Forelimb muscle (tissue), 1 donor: ENCODE measurements at places on chromosomes 4 and X. TPM values are rescaled to one million over a fixed set of nuclear protein-coding genes. Genes with fewer than 3 reads are reported as not detected.

Gene CSAG1
- polyA plus RNA-seq, result not detected

Gene AMOT
- polyA plus RNA-seq, result 22.1 TPM

Gene NXF2B
- polyA plus RNA-seq, result not detected

Gene ARMCX5
- 6.2 TPM for polyA plus RNA-seq

Gene BGN
- polyA plus RNA-seq, result 95.3 TPM

Gene UBA6
- polyA plus RNA-seq, result 48.7 TPM

Gene DUSP9
- polyA plus RNA-seq, result 0.15 TPM

Gene ZCCHC18
- 2.5 TPM for polyA plus RNA-seq

Gene BEX1
- polyA plus RNA-seq, result 2.7 TPM

Gene FREM3
- 0.15 TPM for polyA plus RNA-seq

Gene RENBP
- polyA plus RNA-seq, result 3.7 TPM
